ENCODE measurements at places on chromosomes 1 and 21.

DNA sequence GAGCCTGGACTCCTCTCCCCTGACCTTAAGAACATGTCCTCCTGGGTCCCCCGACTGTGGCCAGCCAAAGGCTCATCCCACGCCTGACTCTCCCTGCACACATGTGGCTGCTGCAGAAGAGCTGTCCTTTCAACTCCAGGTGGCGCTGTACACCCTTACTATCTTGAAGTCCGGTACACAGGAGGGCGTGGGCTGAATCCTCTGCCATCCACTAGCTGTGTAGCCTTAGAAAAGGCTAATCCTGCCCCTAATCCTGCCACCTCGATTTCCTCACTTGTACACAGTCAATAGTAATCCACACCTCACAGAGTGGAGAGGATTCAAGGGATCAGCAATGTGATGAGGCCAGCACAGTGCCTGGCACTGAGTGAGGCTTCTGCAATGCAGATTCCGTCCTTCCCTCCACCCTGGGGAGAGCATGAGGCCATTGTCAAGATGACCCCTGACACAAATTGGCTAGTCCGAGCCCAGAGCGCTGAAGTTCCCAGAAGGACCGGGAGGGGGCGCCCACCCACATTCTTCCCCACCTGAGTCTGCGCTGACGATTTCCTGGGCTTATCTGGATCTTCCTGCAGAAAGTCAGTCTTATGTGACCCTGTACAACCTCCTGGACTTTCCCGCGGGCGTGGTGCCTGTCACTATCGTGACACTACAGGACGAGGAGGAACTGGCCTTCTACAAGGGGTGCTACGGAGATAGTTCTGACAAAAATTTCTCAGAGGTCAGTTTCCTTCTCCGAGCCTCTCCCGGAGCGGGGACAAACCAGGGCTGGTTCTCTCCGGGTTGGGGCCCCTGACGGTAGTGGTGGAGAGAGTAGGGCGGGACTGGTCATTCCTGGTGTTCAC, 47.1 kb upstream of the DMBX1 start:
- peak; percentile 31 for DNase-seq

DNA sequence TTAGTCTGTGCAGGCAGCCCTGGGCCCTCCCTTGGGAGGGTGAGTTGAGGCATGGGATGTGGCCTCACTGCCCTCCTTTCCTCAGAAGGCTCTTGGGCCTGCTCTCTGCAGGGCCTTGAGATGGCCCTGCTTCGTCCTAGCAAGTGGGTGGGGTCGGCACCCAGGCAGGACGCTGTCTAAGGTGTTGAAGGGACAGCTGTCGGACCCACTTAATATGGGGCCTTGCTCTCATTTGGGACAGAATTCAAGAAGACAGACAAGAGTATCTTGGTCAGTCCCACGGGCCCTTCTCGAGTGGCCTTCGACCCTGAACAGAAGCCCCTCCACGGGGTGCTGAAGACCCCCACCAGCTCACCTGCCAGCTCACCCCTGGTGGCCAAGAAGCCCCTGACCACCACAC, 26.0 kb upstream of the PDXK start:
- DNase-seq: no peak

DNA sequence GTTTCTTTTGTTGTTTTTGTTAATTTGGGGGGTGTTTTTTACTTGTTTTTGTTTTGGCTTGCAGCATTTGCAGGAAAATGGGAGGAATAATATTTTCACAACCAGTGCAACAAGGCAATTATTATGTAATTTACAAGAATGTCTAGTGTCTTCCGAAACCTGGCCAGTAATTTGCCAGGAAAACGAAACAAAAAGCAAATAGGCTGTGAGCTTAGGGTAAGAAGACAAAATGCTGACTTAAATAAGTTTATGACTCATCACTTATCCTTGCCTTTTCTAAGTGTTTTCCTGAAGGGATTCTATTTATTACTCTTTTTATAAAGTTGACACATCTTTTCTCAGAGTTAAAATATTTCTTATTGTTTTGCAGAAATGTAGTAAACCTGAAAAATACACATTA, 49.8 kb downstream of the KCNT2 start:
- DNase-seq: no peak

GRCh38 chr1:31199949-31200348, 39.7 kb downstream of the NKAIN1 start:
- DNase-seq: no peak

DNA sequence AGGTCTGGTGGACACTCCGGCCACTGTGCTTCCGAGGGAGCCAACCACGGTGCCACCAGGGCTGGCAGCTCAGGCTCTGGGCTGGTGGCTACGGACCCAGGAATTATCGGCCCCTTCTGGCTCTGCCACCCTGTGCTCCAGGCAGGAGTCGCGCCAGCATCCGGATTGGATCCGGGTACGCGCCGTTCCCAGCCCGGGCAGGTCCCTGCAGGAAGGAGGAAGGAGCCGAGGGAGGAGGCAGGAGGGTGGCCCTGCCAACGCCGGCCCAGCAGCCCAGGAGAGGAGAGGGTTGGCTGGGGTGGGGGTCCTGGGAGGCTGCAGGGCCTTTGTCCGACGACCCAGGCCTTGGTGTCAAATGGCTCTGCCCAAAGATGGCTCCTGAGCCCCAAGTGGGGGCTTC, 160.5 kb downstream of the CASZ1 start:
- DNase-seq: no peak

DNA sequence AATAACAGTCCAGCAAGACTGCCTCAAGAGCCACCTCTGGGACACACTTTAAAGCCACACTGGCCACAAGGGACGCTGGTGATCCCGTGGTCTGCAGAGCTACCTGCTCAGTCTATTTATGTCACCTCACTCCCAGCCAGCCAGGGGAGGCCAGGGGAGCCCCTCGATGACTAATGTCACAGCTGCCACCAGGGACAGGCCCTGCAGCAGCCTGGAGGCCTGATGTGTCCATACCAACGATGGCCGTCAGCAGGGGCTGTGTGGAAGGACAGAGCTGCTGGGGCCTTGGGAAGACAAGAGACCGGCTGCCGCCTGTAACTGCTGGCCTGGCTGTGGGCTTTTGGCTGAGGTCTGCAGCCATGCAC, 71.0 kb downstream of the SIK1 start:
- DNase-seq: no peak

- no peak for DNase-seq
These were observed 6.0 kb upstream of the ARHGEF2 start for GRCh38 chr1:155984341-155984740.

DNA sequence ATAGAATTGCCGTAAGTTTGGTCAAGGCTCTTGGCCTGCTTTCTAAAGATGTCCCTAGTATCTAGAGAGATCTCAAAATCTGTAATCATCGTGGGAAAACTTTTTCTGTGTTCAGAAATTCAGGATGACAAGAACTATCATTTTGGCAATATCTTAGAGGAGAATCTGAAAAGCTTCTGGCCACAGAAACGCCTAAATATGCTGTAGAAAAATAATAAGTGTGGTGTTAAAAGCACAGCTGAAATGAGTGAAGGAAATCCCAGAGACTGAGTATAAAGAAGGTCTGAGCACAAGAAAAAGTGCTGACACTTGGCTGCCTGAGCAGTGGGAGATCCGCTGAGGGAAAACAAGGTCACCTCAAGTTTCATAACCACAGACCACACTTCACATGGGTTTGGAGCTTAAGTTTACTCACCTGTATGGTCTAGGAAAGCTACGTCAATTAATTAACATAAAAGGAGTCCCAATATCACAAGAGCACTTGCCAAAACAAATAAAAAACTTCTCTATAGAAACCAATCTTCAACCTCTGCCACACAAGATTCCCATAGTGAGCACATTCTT, 235.2 kb upstream of the IRF2BP2 start:
- no peak for DNase-seq

GRCh38 chr1:175514387-175514953, 228.9 kb downstream of the TNR start:
- no peak for DNase-seq

DNA sequence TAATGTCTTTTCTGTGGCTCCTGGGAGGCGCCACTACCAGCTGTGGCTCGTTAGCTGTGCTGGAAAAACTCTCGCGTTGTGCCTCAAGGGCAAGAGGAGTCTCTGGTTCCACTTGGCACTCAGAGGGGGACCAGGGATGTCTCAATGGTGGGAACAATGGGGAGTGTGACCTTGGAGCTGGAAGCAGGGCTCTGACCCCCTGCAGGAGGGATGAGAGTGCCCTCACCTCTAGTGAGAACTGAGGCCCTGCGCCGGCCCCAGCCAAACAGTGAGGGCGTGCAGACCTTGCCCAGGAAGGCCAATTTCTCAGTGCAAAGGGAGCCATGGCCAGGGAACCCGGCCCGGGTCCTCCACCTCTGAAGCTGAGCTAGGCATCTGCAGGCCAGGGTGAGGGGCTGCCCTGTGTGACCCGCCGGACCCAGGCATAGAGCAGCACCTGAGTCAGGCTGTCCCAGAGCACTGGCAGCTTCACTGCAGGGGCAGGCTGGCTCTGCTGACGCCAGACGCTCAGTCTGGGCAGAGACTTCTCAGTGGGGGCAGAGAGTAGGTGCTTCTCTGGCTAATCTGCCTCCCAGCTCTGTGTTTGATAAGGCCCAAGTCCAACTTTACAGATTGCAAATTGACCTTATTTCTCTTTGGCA, 1.8 kb downstream of the RD3 start:
- no peak for DNase-seq

GRCh38 chr1:192737306-192737705, 71.5 kb upstream of the RGS2 start:
- DNase-seq: no peak

DNA sequence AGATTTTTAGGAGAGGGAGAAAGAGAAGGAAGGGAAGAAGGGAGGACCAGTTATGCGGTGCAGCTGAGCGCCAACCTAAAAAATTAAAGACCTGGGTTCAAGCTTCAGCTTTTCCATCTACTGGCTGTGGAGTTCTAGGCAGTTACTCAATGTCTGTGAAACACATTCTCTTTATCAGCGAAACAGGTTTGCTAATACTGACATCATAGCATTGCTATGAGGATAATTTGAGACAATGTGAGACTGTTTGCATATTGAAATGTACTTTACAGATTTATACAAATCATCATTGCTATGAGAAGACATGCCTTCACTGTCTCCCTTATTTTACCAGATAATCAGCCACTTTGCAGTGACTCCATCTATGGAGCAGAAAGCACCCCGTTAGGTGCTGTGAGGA, 222.9 kb upstream of the SGIP1 start:
- no peak for DNase-seq

- DNase-seq: no peak
These were observed 158.3 kb downstream of the TOMM20 start for GRCh38 chr1:234970401-234970730.
